Activated CD8-positive, alpha-beta memory T cell treated with anti-CD3 and anti-CD28 coated beads for 4 hours (primary cell): ENCODE measurements at places on chromosomes 4 and X.

- no peak for DNase-seq
Measured at GRCh38 chrX:140923118-140923517, 79.3 kb upstream of the SPANXB1 start.

DNA sequence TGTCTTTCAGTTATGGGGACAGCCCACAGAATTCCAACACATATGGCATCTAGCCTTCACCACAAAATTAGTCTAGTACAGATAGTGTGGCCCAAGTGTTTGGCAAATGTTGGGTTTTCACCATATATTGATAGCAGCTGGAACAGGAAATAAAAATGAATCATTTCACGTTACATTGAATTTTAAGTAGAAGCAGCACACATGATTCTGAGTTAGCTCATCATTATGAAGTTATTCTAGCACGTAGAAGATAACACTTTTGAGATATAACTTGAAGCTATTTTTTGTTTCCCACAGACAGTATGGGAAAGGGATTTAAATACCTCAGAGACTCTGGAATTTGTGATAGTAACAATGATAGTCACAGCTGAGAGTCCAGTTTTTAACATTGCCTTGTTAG lies 118.7 kb downstream of the FAT4 start:
- DNase-seq = no peak

DNA sequence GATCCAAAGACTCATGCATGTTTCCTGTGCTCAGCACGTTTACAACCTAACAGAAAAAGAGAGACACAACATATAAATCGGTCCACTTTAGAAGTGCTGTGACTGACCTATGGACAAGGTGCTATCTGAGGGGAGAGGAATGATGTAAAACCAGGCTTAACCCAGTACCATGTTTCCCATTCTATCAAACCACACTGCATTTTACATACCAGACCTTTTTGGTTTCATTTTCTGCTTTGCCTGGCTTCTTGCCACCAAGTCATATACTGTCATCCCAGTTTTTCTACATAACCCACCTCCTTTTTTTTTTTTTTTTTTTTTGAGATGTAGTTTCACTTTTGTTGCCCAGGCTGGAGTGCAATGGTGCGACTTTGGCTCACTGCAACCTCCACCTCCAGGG lies 82.2 kb downstream of the KLF8 start:
- DNase-seq = no peak

DNA sequence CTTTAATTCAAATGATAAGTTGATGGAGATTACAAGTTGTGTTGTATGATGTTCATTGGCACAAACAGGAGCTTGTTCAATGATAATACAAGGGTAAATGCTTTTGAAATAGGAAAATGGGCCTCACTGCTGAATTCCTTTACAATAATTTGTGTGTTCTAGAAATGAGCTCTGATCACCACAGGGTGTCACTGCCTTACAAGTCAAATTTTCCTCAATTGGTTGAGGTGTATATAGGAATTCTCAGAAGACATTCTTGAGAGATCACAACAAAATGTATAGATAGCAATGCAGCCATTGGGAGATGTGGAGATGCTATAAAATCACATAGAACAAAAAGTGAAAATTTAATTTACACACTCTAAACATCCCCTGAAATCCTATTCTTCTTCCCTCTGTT lies 49.6 kb downstream of the KLF8 start:
- no peak for DNase-seq

- no peak for DNase-seq
Measured at GRCh38 chrX:154057791-154058190, 38.1 kb upstream of the IRAK1 start.

DNA sequence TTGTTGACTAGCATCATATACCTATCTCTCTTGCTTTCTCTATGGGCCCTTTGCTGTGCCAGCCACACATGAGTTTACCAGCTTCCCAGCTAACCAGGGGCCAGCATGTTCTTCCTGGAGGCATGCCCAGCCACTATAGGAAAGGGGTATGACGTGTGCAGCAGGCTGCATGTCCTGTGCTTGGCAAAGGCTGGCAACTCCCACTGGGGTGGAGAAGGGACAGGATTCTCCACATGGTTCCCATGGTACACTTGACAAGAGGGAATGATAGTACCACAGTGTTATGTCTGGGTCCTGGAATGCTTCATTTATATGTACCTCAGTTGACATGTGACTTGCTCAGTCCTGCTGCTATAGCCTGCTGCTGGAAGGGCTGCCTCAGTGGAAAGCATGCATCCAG lies 78.8 kb downstream of the TMEM164 start:
- DNase-seq = no peak

GRCh38 chr4:876780-877179 lies 50.9 kb upstream of the CPLX1 start:
- no peak for DNase-seq

GRCh38 chr4:83610729-83611128 lies 74.8 kb downstream of the GPAT3 start:
- no peak for DNase-seq

DNA sequence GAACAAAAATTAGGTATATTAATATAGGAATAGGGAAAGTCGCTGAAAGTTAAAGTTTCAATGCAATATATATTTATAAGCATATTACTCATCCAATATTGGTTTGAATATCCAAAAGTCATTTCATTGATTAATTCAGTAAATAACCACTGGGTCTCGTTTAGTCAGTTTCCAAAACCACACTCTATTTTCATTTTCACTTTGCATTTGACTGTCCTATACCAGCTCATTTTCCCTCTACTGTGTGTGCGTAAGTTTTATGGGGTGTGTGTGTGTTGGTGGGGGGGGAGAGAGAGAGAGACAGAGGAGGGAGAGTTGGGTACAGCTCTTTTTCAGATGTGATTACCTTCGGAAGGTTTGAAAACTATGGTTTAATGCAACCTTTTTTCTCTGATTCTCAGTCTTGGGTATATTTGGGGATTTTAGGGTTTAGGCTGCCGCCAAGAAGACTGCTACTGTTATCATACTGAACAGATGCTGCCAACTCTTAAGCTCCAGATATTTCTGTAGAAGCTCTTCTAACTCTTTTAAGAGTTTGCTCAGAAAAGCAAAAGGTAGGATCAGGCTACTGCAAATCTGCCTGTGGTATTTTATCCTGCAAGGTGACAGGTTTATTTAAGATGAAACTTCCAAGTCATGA lies 1427.4 kb downstream of the PCDH7 start:
- no peak for DNase-seq

GRCh38 chr4:156085100-156085499 lies 131.4 kb upstream of the CTSO start:
- DNase-seq = no peak

GRCh38 chr4:86055898-86056297 lies 304.0 kb downstream of the MAPK10 start:
- no peak for DNase-seq

DNA sequence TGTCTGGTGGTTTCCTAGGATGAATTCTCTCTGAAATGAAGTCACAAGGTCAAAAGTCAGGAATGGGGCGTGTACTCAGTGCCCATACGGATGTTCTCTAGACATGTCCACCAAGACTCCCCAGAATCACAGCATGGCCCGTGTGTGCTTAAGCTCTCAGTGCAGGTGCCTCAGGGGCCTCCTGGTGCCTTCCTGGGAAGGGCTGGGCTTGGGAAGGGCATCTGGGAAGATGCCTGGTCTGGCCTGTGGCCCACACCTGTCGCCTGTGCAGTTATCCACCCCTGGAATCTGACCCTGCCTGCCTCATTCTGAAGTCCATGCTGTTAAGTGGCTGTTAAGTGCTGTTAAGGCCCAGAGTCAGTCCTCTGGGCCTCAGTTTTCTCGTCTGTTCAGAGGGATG lies 31.2 kb downstream of the SORCS2 start:
- no peak for DNase-seq

- DNase-seq = no peak
Measured at GRCh38 chr4:45079616-45080015, 353.3 kb upstream of the GNPDA2 start.

- DNase-seq = no peak
Measured at GRCh38 chr4:52643785-52644244, 15.3 kb downstream of the USP46 start.

GRCh38 chrX:13996650-13997049 lies 33.0 kb downstream of the GEMIN8 start:
- no peak for DNase-seq

GRCh38 chr4:169621731-169622492 lies 1.5 kb downstream of the CLCN3 start:
- no peak for DNase-seq

DNA sequence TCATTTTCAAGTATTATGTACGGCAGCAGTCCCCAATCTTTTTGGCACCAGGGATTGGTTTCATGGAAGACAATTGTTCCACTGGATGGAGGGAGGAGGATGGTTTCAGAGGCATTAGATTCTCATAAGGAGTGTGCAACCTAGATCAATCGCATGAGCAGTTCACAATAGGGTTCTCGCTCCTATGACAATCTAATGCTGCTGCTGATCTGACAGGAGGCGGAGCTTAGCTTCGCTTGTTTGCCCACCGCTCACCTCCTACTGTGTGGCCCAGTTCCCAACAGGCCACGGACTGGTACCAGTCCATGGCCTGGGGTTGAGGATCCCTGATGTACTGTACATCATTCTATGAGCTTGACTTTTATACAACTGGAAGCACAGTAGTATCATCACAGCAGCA lies 48.4 kb downstream of the SMIM20 start:
- no peak for DNase-seq

GRCh38 chr4:122224348-122224747 lies 72.2 kb downstream of the BLTP1 start:
- DNase-seq = no peak

DNA sequence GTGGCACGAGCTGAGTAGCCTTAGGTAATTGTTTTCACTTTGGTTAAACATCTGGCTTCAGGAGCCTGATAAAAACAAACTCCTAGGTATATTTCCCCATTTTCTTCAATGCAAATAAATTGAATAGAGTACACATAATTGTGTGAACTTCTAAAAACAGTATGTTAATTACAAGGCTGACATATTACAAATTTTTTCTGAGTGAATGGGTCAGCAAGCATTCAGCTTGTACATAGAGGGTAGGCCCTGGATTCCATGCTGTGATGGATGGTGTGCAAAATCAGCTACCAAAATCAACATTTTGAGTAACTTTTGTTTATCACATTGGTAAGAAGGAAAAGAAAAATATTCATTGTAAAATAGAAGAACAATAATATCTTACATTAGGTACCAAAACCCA lies 12.2 kb downstream of the TNIP3 start:
- DNase-seq = no peak

GRCh38 chr4:127849505-127850234 lies 31.0 kb upstream of the PLK4 start:
- no peak for DNase-seq

DNA sequence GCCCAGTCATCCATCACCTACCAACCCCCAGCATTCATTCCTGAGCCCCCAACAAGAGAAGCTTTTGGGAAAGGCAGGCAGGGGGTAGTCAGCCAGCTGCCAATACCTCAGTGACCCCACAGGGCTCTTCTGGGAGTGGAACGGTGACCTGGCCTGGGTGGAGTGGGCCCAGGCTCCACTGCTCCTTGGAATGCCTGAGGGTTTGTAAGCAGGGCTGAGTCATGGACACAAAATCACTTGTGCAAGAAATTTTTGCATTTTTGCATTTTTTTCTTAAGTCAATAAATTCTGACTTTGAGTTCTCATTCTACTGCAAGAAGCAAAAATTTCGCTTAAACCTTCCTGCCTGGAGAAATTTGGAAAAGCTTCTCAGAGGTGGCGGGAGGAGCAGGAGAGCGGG lies 18.5 kb downstream of the SORCS2 start:
- no peak for DNase-seq

- DNase-seq = no peak
Measured at GRCh38 chr4:140945106-140945505, 188.2 kb downstream of the RNF150 start.

- no peak for DNase-seq
Measured at GRCh38 chrX:9393571-9393970, 71.3 kb upstream of the TBL1X start.

DNA sequence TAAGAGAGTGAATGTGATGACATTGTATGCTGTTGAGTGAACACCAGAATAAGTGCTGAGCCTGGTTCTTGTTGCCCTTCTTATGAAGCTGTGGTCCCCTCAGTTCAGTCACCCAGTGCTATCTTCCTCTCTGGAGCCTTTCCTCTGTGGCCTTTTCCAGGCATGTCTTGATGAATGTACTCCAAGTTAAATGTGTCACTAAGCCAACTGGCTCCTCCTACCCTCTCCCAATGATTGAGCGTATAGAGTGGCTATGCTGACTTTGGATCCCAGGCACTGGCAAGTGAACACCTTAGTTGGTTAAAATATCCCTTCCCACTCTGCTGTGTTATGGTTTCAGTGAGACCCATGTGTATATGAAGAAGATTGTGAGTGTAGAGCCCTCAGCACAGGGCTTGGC lies 134.1 kb upstream of the MAMLD1 start:
- DNase-seq = no peak

GRCh38 chr4:1013225-1014073 lies 2.0 kb downstream of the FGFRL1 start:
- no peak for DNase-seq

DNA sequence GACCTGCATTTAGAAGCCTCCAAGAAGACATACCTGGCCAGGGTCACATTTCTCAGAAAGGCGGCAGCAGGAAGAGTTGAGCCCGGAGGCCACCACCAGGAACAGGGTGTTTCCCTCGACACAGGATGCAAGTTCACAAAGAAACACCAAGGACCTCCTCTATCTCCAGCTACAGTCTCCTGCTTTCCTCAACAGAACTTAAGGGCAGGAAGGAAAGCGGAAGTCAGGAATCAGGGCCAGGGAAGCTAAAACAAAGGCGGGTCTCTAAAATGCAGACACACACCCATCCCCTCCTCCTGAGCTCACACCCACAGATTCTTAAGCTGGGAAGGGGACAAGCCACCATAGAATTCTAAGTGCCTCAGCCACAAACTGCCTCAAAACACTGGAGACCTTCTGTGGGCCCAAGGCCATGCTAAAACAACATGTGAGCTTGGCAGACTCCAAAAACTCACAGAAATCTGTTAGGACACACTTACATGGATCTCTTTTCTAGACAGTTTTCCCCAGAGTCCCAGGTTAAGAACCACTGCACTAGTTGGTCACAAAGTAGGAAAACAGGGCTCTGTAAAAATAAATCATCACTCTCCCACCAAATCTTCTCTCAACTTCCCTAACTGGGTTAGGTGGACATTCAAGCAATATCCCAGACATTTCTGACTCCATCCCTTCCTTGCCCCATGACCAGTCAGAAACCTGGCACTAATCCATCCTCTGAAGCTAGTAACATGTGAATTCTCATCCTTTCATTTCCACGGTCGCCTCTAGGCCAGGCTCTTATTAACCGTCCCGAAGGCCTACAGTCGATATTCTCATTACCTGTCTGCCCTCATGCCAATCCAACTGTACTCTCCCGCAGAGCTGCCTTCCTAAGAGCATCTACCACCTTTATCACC lies 163.2 kb downstream of the APBB2 start:
- no peak for DNase-seq

GRCh38 chr4:131459430-131460101 lies 1689.5 kb upstream of the PCDH10 start:
- DNase-seq = no peak

GRCh38 chrX:50097071-50097470 lies 103.7 kb downstream of the AKAP4 start:
- DNase-seq = no peak

DNA sequence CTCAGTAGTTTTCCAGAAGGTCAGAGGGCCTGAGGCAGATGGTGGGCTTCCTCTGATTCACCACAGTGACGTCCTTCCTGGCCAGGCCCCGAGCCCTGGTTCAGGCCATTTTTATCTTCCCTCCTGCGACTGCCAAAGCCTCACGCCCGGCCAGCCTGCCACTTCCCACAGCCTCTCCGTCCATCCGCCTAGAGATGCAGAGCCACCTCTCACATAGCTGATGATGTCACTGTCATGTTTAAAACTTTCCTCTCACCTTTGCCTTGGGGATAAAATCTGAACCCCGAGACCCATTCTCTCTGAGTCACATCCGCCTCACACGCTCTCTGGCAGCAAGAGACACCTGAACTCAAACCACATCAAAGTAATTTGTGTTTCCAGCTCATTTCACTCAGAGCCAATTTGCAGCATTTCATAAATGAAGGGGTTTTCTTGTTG lies 175.3 kb downstream of the QDPR start:
- DNase-seq = peak; percentile 21
